ENCODE measurements at places on chromosomes 3 and 15. TPM values are rescaled to one million over a fixed set of nuclear protein-coding genes. Genes with fewer than 3 reads are reported as not detected.

DNA sequence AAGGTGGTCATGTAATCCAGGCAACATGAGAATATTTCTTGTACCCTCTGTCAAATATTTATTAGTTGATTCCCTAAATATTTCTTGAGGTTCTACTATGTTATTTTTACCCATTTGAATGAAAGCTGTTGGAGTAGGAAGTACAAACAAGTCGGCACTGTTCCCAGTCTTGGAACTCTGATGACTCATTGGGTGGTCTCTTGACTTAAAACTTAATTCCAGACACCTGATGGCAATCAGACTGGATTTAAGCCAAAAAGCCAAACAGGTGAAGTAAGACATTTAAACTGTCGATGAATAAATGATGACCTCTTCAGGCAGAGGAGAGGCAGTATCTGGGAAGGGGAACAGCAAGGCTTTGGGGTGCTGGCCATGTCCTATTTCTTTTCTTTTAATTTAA is 22.8 kb downstream of the C2CD4A start:
- no peak overlapping the region for H3K4me3 ChIP-seq
- H3K27ac ChIP-seq, result no peak overlapping the region
- no peaks in the 10 kb centered on the region for H3K36me3 ChIP-seq
- no peaks in the 10 kb centered on the region for H3K4me1 ChIP-seq

DNA sequence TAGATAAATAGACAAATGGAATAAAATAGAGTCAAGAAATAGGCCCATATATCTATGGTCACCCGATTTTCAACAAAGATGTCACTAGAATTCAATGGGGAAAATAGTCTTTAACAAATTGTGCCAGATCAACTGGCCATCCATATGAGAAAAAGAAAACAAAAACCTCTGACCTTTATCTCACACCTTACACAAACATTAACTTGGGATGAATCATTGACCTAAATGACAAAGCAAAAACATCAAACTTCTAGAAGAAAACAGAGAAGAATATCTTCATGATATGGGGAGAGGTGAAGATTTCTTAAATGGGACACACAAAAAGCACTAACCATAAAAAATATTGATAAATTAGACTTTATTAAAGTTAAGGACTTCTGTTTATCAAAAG is 31.9 kb downstream of the ITGA11 start:
- no peaks in the 10 kb centered on the region for H3K27me3 ChIP-seq
- no peak overlapping the region for H3K27ac ChIP-seq
- DNase-seq, result no peak

GRCh38 chr3:168933614-168934013 is 729.9 kb downstream of the MECOM start:
- no peaks in the 10 kb centered on the region for H3K27me3 ChIP-seq
- DNase-seq, result no peak
- H3K27ac ChIP-seq, result no peak overlapping the region
- no peak overlapping the region for H3K4me3 ChIP-seq

DNA sequence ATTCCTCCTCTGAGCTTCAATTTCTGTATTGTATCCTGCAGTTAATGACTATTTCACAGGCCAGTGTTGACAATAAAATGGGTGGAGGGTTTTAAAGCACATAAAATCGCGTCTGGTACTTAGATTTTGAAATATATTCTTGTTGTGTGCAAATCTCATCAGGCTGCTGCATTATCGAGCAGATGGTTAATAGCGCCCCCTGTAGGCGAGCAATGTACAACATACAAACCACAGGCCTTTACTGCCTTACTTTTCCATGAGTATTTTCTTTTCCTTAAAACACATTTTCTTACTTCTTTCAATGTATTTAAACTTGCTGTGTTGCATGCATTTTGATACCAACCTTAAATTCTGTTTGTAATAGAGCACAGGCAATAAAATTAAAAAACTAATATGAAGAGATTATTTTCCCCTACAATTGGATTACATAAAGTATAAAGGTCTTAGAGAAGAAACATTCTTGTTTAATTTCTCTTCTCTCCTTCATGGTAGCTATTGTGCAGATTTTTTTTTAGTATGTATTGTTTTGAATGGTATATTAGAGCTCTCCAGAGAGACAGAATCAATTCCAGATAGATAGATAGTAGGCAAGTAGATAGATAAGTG is 608.4 kb downstream of the CADM2 start:
- no peaks in the 10 kb centered on the region for H3K27me3 ChIP-seq
- DNase-seq, result no peak
- no peak overlapping the region for H3K27ac ChIP-seq
- no peak overlapping the region for H3K4me3 ChIP-seq

Gene LINGO1
- 1.6 TPM for total RNA-seq

DNA sequence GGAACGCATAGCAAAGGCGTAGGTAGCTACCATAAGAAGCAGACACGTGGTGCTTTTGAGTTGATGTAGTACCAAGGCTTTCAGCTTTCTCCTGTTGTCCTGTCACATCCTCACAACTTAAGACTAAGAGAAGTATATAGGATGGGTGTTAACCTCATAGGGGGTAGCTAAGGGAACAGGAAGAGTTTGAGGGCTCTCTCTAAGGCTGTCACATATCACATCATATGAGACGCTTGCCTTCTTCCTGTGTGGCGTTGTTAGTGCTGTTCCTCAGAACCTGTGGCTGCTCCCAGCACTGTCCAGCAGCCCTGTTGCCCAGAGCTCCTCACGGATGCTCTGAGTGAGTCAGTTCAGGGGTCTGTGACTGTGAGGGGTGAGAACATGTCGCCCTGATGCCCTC is 14.7 kb downstream of the DHX30 start:
- no peaks in the 10 kb centered on the region for H3K36me3 ChIP-seq
- H3K27me3 ChIP-seq, result no peaks in the 10 kb centered on the region
- H3K27ac ChIP-seq, result no peak overlapping the region
- H3K4me3 ChIP-seq, result no peak overlapping the region
- no peaks in the 10 kb centered on the region for H3K4me1 ChIP-seq

Gene FAN1
- total RNA-seq, result 20.9 TPM

Gene ACVR2B
- 4.0 TPM for total RNA-seq

Gene PRKCD
- 36.8 TPM for total RNA-seq

DNA sequence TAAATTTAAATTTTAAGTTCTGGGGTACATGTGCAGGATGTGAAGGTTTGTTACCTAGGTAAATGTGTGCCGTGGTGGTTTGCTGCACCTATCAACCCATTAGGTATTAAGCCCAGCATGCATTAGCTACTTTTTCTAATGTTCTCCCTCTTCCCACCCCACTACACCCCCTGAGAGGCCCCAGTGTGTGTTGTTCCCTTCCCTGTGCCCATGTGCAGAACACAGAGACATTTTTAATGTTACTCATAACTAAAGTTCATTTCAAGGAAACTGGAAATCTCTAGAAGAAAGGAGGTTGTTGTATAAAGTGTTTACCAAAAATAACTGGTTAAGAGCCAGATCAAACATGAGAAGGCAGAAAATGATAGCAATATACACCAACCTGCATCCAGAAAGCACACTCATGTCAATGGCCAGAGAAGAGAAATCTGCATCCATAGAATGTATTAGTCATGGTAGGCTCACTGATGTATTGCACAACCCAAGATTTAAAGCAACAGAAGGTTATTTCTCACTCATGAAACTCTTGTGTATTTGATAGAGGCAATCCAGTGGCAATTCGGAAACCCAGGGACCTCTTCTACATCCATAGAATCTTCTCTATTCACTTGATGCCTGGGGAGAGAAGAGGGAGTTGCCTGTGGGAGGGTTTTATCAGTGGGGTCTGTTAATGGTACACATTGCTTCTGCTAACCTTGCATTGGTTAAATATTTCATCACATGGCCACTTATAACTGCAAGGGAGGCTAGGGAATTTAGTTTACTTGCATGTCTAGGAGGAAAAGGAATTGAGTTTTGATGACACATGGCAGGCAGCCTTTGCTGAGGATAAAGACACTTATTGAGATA is 321.9 kb upstream of the RASGRP1 start:
- no peaks in the 10 kb centered on the region for H3K36me3 ChIP-seq
- H3K4me3 ChIP-seq, result no peak overlapping the region
- no peak overlapping the region for H3K27ac ChIP-seq
- H3K27me3 ChIP-seq, result no peaks in the 10 kb centered on the region

- H3K27ac ChIP-seq, result peak overlapping the region; percentile 58
- no peak for DNase-seq
- H3K36me3 ChIP-seq, result no peaks in the 10 kb centered on the region
Measured at GRCh38 chr3:36372534-36372935, 7.8 kb upstream of the STAC start.

- DNase-seq, result no peak
- peaks cover 19% of the 10 kb centered on the region for H3K4me1 ChIP-seq
- H3K27me3 ChIP-seq, result no peaks in the 10 kb centered on the region
- H3K4me3 ChIP-seq, result no peak overlapping the region
Measured at GRCh38 chr3:113249111-113249510, 37.8 kb downstream of the BOC start.

Gene CCR3
- total RNA-seq, result not detected

Gene CEP152
- total RNA-seq, result 5.3 TPM

- no peaks in the 10 kb centered on the region for H3K4me1 ChIP-seq
- H3K27ac ChIP-seq, result no peak overlapping the region
- DNase-seq, result no peak
- H3K4me3 ChIP-seq, result no peak overlapping the region
- H3K27me3 ChIP-seq, result no peaks in the 10 kb centered on the region
- no peaks in the 10 kb centered on the region for H3K36me3 ChIP-seq
Measured at GRCh38 chr15:39785139-39785538, 2.5 kb upstream of the FSIP1 start.

DNA sequence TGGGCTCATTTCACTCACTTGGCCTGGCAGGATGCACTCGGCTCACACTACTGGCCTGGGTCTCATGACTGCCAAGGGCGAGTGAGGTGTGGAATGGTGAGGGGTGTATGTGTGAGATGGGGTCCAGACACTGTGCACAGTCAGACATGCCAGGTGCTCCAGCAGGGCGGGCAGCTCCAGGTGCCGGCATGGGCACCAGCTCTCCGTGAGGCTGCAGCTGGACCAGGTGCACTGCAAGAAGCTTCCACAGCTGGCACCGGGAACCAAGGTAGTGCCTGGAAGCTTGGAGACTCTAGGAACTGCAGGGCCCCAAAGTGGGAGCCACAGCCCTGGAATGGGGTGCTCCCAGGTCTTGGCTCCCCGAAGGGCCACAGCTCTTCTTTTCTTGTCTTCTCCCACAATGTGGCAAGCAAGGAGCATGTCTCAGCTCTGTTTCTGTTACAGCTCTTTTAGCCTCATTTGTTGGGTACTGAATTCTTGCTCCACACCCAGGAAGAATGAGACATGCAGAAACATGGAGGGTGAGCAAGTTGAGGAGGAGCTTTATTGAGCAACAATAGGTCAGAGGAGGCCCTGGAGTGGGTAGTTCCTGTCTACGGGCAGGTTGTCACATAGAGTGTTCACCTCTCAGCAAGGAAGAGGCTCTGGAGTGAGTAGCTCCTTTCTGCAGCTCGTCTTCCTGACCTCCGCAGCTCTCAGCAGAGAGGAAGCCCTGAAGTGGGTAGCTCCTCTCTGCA is 762.8 kb downstream of the CADM2 start:
- DNase-seq, result no peak
- H3K4me3 ChIP-seq, result no peak overlapping the region
- no peaks in the 10 kb centered on the region for H3K27me3 ChIP-seq
- peaks cover 3% of the 10 kb centered on the region for H3K36me3 ChIP-seq
- no peaks in the 10 kb centered on the region for H3K4me1 ChIP-seq

GRCh38 chr3:121979246-121979645 is 42.8 kb downstream of the ILDR1 start:
- H3K27ac ChIP-seq, result no peak overlapping the region
- H3K4me1 ChIP-seq, result no peaks in the 10 kb centered on the region
- H3K36me3 ChIP-seq, result no peaks in the 10 kb centered on the region
- DNase-seq, result no peak
- H3K27me3 ChIP-seq, result no peaks in the 10 kb centered on the region

DNA sequence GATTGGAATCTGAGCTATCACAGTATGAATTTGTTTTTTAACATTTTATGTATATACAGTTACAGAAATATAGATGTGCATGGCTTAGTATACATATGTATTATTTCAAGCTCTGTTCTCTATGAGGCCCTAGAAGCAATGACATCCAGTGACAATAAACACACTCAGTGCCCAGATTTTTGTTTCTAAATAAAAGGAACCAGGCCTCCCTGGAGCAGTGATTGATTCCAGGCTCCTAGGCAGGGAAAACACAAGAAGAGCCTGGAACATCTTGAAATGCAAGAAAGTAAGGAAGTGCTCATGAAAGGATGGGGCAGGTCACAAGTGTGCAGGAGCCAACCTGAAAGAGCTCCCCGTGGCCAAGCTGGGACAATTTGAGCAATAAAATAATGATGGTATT is 18.5 kb upstream of the CGNL1 start:
- H3K36me3 ChIP-seq, result no peaks in the 10 kb centered on the region
- DNase-seq, result no peak
- no peaks in the 10 kb centered on the region for H3K4me1 ChIP-seq
- no peaks in the 10 kb centered on the region for H3K27me3 ChIP-seq

Gene NR1I2
- total RNA-seq, result 0.32 TPM

Gene SLC24A5
- total RNA-seq, result not detected

- H3K27ac ChIP-seq, result no peak overlapping the region
- no peaks in the 10 kb centered on the region for H3K27me3 ChIP-seq
- DNase-seq, result no peak
- H3K4me1 ChIP-seq, result no peaks in the 10 kb centered on the region
Measured at GRCh38 chr3:191500892-191501291, 39.9 kb downstream of the PYDC2 start.
